ENCODE measurements at places on chromosomes 7 and 10.
A peak's percentile ranks its signal among the peaks of the same experiment; 100 is the strongest.

- no peak for DNase-seq
These were observed 174.0 kb upstream of the TCF7L2 start for GRCh38 chr10:112775892-112776674.

DNA sequence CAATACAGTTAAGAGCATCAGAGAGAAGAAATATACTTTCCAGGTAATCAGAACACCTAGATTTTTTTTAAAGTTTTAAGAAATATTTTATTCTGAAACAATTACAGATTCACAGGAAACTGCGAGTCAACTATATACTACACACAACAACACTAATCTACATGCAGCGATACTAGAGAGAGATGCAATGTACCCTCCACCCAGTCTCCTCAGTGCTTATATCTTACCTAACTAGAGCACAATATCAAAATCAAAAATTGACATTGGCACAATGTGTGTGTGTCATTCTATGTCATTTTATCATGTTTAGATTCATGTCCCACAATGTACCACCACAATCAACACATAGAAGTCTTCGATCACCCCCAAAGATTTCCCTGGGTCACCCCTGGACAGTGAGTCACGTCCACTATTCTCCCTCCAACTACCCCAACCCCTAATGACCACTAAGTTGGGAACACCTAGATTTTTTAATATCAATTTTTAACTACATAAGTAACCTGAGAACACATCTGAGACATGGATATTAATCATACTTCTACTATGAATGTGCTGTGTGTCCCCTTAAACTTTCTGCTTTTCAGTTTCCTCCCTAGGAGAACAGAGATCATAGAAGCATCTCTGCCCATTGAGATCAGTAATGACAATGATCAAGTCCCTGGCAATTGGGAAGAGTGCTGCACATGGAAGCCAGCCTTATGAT lies 86.5 kb downstream of the GSAP start:
- DNase-seq, result no peak

DNA sequence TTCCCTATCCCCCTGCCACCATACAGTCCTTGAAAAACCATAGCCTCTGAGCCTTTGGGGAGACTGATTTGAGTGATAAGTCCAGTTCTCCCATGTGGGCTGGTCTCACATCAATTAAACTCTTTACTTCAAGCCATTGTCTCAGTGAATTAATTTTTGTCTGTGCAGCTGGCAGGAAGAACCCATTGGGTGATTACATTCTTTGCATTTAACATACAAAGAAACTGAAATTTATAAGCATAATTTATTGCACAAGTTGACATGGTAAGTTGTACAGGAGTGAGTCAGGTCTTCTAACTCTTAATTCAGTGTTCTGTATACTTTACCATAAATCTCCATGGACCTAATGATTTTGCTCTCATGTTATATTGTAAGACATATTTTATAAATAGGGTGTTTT lies 1613.0 kb upstream of the LRRTM3 start:
- DNase-seq, result peak; percentile 17

DNA sequence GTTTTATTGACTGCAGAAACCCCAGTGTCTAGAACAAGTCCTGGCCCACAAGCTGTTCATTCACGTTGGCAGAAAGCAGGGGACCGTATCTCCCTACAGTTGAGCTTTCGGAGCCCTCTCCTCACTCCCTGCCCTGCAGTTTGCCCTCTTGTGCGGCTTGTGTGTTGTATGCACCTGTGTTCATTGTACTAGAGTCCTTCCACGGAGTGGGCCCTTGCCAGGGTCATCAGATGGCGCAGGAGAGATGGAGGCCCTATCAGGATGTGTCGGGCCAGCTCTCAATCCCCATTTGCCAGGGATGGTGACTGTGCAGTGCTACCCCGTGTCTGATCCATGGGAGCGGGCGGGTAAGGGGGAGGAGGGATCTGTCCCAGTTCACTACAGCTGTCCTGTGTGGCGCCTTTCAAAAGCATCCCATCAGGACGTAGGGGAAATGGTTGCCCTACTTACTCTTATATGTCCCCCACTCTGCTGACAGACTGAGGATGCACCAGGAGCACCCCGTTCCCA lies 77.4 kb upstream of the PRR15 start:
- DNase-seq, result no peak

DNA sequence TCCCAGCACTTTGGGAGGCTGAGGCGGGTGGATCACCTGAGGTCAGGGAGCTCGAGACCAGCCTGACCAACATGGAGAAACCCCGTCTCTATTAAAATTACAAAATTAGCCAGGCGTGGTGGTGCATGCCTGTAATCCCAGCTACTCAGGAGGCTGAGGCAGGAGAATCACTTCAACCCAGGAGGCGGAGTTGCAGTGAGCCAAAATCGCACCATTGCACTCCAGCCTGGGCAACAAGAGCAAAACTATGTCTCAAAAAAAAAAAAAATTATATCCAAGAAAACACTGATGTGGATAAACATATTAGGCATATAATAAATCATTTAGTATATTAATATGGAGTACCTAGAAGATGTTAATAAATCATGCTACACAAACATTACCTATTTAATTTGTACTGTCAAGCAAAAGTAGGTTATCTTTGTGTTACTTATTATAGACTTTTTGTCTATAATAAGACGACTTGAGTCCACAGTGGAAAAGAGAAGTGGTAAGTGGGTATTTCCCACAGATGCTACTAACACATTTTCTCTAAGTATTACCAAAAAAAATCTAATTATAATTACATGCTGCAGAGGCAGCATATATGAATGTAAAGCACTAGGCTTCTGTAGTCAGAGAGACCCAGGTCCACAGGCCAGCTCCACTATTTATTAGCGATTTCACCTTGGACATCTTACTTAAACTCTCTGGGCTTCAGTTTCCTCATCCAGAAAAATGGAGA lies 34.5 kb downstream of the DNMBP start:
- DNase-seq, result no peak

DNA sequence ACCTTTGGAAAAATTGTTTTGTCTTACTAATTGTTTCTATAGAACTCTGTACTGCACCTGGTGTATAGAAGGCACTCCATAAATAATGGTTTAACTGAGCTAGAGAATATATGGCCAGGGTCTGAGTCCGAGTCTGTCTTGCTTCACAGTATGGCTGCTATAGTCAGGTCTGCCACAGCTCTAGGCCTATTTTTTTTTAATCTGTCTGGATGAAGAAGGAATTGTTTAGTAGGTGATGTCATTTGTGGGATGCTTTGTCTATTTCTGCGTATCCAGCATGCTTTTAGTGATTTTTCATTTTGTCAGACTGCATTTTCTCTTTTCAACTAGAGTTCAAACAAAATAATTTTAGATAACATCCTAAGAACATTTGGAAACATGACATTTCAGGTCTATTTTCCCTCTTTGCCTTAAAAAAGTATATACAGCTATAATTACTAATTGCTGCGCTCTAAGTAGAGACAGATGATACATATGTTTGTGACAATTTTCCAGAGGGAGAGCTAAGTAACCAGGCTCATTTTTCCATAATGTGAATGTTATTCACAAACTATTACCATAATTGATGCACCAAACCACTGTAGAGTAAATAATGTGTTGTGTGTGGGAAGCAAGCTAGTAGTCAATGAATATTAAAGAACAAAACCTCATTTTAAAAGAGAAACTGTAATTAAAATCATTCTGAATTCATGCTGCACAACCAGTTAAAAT lies 361.7 kb downstream of the AUTS2 start:
- DNase-seq, result no peak

GRCh38 chr10:129854796-129855705 lies 109.0 kb downstream of the EBF3 start:
- no peak for DNase-seq

GRCh38 chr7:74061840-74062539 lies 21.6 kb upstream of the LIMK1 start:
- DNase-seq, result peak; percentile 96

DNA sequence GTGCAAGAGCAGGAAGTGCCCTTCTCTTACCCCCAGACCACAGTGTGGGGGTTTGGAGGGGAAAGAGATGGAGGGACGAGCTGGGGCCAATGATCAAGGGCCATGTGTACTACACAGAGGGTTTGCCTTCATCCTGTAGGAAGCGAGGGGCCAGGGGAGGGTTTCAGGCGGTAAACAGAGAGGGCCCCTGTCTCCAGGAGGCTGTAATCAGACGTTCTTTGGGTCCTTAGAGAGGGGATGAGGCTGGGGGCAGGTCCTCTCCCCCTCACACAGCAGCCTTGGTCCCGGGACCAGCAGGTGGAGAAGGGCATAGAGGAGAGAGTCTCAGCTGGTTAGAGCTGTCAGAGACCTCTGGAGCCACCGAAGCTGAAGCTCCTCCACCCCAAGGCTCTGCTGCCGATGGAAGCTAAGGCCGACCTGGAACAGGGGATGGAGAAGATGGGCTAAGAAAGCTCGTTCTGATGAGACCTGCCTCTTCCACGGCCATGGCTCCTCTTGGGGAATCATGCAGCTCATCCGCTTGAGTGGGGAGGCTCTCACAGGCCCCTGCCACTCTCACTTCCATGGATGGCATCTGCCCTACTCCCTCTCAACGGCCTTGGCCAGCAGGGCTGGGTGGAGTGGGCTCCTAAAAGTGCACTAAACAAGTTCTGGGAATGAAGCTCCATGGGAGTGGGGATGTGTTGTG lies 3.5 kb downstream of the LOXL4 start:
- DNase-seq, result no peak

- no peak for DNase-seq
These were observed 408.8 kb upstream of the FZD8 start for GRCh38 chr10:36050763-36051499.

- DNase-seq, result no peak
These were observed 22.3 kb downstream of the CALML3 start for GRCh38 chr10:5546891-5547680.

DNA sequence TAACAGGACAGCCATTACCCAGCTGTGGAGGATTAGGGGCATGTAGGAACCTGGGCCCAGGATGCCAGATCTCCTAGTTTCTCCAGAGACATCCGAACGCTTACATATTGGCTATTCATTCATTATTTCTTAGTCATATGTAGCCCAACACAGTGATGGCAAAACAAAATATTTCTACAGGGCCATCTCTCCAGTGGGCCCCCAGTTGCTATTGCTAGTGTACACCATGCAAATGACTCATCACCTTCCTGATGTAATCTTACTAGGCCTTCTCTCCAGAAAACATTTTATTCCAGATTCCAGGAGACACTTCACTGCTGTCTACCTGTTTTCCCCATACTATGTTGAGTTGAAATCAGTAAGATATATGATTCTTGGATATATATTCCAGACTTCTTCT lies 201.7 kb downstream of the PLXDC2 start:
- DNase-seq, result no peak

DNA sequence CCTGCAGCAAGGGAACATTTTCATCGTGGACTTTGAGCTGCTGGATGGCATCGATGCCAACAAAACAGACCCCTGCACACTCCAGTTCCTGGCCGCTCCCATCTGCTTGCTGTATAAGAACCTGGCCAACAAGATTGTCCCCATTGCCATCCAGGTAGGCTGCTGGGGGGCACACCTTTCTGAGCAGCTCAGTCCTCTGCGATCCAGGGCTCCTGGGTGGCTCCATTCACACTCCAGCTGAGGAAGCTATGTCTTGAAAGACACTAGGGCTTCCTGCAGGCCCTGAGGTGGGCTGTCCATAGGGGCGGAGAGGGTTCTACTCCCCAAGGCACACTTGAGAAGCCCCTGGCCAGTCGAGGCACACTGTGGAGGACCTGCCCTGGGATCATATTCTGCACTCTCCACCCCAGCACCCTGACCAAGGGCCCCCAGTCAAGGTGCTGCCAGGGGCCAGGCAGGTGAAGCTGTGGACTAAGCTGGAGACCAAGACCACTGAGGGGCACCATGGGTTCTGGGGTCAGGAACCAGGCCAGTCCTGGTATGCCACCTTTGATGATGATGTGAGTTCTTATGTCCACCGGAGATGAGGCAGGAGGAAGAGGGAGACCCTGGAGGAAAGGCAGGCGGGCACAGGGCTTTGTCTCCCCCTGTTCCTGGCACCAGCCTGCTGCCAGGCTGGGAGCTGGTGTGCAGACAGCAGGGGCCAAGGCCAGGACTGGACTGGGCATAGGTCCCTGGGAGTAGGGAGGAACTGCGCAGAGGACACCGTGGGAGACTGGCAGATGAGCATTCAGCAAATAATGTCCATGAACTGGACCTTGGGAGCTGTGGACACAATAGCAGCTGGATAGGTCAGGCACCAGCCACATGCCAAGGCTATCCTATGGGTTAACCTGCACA lies 54.8 kb downstream of the ALOX5 start:
- DNase-seq, result no peak

GRCh38 chr10:33129996-33130386 lies 172.0 kb upstream of the ITGB1 start:
- peak; percentile 95 for DNase-seq

DNA sequence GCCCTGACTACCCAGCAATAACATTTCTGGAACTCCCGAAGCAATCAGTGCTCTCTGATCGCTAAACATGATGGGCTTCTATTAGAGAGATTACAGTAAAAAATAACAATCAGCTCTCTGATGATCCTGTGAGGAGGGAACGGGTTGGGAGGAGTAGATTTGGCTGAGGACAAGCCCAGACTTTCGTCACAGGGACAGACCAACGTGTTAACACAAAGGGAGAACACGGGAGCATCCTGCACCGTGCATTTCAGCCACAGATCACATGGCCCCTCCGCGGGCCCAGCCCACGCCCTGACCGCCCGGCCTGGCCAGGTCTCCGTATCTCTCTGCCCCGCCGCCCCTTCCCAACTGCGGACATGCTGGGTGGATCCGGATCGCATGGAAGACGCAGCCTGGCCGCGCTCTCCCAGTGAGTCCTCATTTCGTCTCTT lies 95.0 kb upstream of the AGBL3 start:
- DNase-seq, result peak; percentile 93

- DNase-seq, result no peak
These were observed 302.4 kb downstream of the GRID1 start for GRCh38 chr10:86064219-86064618.

DNA sequence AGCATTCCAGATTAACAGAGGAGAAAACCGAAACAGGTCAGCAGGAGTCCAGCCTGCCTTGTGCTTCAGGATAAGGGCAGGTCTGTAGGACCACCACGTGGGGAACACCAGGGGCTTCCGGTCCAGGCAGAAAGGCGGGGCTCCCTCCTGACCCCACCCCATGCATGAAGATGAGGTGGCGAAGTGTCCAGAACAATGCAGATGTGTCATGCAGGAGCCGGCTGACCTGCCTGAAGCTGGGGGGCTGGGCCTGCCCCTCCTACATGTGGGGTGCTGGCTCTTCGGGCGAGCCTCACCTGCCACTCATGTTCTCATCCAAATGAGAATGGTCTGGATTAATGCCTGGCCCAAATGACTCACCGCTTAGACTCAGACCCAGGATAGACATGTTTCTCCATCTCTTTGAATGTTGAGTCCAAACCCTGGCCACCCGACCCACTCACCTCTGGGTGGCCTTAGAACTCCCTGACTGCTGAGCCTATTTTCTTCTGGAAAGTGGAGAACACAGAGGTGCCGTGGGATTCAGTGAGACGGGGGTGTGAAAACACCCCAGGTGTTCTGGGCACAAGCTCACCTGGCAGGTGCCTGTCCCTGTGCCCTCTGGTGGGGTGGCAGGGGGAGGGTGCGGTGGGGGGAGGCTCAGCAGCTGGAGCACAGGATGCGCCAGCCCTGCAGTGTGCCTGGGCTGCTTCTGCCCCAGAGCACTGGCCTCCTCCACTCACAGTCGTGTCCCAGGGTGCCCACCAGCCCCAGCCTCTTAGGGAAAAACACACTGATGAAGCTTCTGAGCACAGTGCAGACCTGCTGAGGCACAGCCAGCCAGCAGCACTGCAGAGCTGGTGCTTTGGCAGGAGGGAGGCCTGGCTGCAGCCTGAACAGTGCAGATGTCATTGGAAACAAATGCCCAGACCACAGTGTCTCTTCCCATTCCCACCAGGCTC lies 55.2 kb upstream of the GDF10 start:
- DNase-seq, result no peak

All from AG10803 (cell line).